ENCODE measurements at places on chromosomes 3 and 15.

DNA sequence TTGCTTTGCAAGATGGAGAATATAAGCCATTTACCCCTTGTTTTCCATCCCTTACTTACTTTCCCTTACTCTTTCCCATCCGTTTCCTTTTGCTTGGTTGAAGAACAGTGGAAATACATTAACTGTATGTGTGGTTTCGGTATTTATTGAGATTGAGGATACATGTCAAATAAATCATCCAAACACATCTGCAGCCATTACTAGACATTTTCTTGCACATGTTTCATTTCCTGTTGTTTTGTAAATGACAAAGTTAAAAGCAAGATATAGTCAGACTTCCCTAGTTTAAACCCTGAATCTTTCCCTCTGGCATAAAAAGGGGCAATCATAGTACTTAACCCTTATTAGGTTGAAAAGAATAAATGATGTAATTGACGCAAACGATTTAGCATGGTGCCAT is 82.1 kb upstream of the BCHE start:
- DNase-seq: no peak
- H3K27me3 ChIP-seq: no peaks in the 10 kb centered on the region
- H3K36me3 ChIP-seq: no peaks in the 10 kb centered on the region
- no peak overlapping the region for H3K4me3 ChIP-seq

GRCh38 chr3:4655145-4656045 is 162.2 kb downstream of the ITPR1 start:
- no peaks in the 10 kb centered on the region for H3K27me3 ChIP-seq
- DNase-seq: no peak
- H3K4me1 ChIP-seq: no peaks in the 10 kb centered on the region
- peaks cover 21% of the 10 kb centered on the region for H3K36me3 ChIP-seq
- no peak overlapping the region for H3K27ac ChIP-seq

DNA sequence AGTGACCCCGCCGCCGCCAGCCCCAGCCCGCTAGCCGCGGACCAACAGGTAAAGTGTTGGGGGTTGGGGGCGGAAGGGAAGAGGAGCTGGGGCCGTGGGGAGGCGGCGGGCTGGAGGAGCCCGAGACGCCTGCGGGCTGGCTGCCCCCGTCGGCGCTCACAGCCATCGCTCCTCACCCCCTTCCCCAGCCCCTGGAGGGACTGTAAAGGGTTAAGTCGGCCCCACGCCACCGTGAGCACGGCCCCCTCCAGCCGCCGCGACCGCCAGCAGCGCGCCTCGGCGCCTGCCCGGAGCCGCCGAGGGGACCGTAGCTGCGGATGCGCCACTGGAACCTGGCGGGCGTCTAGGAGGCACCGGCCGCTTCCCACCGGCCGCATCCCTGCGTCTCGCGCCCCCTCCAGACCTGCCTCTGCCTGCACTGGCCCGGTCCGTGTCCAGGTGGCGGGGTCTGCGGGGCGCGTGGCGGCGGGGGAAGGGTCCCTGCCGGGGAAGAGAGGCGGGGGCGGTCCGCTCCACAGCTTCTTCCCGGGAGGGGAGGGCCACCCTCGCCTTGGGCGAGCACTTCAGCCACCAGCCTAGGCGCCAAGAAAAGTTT is 522 bp downstream of the MED12L start:
- H3K27me3 ChIP-seq: peaks cover 54% of the 10 kb centered on the region
- peak overlapping the region; percentile 80 for H3K4me3 ChIP-seq

DNA sequence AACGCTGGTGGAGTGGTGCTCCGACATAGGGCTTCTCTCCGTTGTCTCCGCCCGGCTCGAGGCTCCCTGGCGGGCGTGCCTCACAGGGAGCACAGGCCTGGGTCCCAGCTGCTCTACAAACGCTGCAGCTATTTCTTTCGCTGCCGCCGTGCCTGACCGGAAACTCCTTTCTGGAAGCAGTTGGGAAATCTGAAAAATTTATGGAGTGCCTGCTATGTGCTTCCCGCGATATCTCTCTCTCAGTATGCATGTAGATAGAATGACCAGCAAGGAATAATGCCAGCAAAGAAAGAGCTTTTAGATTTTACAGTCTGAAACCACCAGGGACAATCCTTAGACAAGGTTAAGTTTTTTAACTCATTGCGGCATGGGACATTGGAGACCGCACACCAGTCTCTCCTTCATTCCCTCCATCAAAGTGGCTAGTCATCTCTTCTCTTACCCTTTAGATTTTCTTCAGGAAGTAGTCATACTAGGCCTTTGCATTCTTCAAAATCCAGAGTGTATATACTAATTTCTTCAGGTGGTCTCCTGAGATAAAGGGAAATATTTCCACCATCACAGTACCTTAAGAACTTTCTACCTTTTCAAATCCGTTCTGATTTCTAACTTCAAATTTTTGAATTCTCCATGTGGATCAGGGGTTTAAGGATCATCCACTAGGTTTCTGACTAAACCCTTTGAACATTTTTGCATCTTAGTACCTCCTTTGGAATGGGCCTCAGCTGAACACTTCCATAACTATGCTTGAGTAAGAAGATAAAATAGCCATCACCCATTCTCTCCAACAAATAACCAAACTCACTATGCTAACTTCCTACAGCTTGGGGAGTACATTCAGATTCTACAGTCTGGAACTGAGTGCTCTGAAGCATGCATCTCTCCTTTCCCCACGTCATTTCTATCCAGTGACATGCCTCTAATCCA is 1.1 kb upstream of the NPHP3 start:
- H3K4me3 ChIP-seq: peak overlapping the region; percentile 76
- H3K4me1 ChIP-seq: peaks cover 36% of the 10 kb centered on the region
- no peaks in the 10 kb centered on the region for H3K27me3 ChIP-seq
- peak overlapping the region; percentile 70 for H3K27ac ChIP-seq
- peaks cover 15% of the 10 kb centered on the region for H3K36me3 ChIP-seq
- DNase-seq: no peak

DNA sequence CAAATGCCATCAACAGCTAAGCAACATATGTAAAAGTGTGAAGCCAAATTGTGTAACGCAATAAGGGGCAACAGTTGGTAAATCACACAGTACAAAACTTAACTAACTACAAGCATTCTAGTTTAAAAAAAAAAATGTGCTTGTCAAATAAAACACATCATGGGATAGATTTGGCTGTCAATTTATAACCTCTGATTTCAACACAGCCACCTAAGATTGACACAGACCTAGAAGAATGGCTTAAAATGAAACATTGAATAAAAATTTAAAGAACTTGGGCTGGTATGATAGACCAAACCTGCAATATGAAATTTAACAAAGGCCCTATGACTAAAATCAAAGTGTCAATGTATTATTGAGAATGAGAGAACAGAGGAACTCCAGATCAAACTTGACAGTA is 148.4 kb downstream of the NR1I2 start:
- H3K4me1 ChIP-seq: no peaks in the 10 kb centered on the region
- no peaks in the 10 kb centered on the region for H3K27me3 ChIP-seq
- H3K4me3 ChIP-seq: no peak overlapping the region
- no peak overlapping the region for H3K27ac ChIP-seq
- DNase-seq: no peak

DNA sequence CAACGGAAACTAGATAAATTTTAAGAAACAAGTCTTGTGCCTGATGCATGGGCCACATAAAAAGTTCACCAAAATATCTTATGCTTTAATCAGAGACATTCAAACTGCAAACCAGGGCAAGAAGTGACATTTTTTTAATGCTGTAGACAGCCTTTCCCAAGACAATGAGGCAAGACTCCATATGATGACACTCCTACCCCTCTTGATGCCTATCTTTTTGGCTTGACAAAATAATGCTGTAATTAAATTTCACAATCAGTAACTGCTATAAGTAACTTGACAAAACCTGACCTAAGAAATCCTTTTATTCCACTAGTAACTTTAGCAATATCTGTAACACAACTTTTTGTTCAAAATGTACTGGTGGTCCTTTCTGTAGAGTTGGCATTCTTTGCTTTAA is 48.7 kb downstream of the ECT2 start:
- no peak for DNase-seq
- peaks cover 6% of the 10 kb centered on the region for H3K4me1 ChIP-seq
- no peaks in the 10 kb centered on the region for H3K27me3 ChIP-seq
- H3K36me3 ChIP-seq: peaks cover 39% of the 10 kb centered on the region
- H3K4me3 ChIP-seq: no peak overlapping the region

DNA sequence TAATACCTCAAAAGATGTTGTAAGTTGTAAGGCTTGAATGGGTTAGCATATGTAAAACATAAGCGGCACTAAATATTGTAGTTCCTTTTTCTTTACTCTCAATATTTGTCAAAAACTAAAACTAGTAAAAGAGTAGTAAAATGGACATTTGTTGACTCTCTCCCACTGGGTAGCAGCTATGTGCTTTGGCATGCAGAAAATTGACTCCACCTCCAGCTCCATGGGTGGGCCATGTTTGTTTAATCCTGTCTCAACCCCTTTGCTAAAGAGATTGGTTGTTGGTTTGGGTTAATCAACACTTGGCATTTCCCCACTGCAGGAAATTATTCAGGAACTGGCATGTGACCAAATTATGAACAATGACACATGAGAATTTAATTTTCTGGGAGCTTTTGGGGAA is 114.8 kb downstream of the EOMES start:
- H3K4me1 ChIP-seq: no peaks in the 10 kb centered on the region
- H3K27ac ChIP-seq: no peak overlapping the region
- H3K36me3 ChIP-seq: no peaks in the 10 kb centered on the region
- H3K27me3 ChIP-seq: no peaks in the 10 kb centered on the region

All from activated CD4-positive, alpha-beta T cell treated with anti-CD3 and anti-CD28 coated beads, Interleukin-2, amount 10 ng/mL, durations not matched to agents 7 days and 5 days (primary cell).